AG04450 (cell line): ENCODE measurements at places on chromosomes 2 and 18.

- no peak for DNase-seq
Measured at GRCh38 chr2:214395040-214395439, 15.8 kb upstream of the VWC2L start.

DNA sequence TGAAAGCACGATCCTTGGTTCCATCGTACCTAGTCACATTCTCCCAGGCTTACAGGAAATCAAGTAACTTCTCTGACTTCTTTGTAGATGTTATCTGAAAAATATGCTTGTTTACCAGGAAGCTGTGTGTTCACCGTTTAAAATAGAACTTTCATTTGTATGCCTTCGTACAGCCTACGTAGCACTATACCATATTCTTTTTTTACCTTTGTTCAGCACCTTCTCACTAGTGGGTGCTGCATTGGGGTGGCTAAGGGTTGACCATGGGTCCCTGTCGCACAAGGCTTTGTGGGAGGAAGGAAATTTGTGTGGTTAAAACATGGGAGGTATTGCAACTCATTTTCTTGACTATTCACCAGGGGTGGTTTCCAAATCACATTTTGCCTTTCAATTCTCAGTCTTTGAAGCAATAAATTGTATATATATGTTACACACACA, 16.6 kb downstream of the MALT1 start:
- DNase-seq = no peak

GRCh38 chr2:240305369-240305962, 130.0 kb upstream of the GPC1 start:
- no peak for DNase-seq

- DNase-seq = no peak
Measured at GRCh38 chr2:65199891-65200290, 27.7 kb upstream of the ACTR2 start.

- DNase-seq = no peak
Measured at GRCh38 chr2:227788561-227789018, 25.1 kb upstream of the CCL20 start.

DNA sequence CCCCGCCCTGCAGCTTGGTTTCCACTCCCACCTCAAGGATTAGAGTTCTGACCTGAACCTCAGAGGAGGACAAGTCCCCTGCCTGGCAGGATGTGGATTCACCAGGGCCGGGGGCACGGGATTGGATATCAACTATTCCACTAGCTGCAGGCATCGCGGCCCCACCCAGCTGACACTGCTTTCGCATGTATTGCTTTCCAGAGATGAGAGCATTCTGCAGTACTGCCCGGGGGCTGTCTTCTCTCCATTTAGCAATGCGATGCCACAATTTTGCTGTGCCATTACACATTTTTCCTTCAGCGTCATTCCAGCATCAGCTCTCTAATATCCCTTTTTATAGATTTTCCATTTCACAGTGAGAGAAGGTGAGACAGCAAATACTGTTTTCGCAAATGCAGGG, 42.0 kb downstream of the CTIF start:
- no peak for DNase-seq

DNA sequence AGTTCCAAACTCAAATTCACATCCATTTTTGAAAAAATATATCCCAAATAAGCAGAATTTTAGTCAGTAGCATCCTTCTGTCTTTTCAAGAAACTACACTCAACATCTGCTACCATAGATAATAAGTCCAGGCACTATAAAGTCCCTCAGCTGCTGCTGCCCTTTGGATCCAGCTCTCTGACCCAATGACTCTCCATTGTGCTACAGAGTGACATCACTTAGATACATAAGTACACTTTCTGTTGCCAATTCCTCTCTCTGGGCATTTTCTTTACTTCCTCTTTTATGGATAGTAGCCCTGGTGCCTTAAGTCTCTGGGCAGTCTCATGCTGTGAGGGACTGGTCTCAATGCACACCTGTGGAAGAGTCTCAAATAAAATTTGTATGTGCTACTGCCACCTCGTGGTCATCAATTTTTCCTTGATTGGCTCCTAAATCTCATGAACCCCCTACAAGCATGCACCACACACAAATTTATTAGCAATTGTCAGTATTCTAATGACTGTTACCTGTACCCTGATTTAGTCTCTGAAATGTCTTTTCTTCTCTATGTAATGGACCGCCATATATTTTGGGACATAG, 219.2 kb downstream of the LRP1B start:
- no peak for DNase-seq

DNA sequence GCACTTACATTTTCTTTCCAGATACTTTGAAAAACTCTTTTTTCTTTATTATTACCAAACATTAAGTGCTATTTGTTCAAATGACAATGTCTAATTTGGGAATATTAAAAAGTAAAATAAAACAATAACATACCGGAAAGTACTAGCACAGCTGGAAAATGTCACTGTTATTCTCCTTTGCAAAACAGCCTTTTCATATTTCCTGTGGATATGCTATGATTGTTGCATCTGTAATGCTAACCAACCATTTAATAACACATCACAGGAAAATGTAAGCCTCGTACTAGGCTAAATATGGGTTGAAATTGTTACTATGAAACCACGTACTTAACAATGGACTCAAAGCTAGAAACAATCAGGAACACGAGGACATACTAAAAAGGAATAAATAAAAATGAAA, 298.1 kb downstream of the CBLN2 start:
- DNase-seq = no peak

GRCh38 chr18:8688216-8688800, 17.0 kb upstream of the MTCL1 start:
- DNase-seq = no peak

DNA sequence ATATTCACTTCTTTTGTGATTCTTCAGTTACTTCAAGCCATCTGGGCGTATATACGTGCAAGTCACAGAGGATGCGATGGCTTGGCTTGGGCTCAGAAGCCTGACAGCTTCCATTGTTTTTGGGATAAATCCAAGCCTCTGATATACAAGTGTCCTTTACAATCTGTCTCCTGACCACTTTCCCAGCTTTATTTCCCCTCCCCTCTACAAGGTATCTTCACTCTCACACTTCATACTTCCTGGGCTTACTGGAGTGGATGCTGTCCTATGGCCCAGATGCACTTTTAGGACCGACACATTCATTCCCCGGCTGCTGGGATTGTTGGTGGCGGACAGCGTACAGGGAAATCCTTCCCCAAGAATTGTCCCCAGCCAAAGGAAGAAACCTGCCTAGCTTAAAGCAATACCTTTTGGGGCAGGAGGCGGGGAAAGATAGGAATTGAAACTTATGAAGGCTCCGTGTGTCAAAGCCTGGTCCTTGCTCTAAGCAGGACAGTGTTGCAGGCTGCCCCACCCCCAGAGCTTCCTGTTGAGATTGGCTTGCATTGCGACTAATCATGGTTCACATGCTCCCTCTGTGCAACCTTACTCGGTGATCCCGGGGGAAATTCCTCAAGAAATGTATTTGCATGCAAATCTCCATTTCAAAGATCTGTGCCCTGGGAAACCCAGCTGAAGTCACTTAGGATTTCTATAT, 802.9 kb upstream of the ID2 start:
- no peak for DNase-seq

DNA sequence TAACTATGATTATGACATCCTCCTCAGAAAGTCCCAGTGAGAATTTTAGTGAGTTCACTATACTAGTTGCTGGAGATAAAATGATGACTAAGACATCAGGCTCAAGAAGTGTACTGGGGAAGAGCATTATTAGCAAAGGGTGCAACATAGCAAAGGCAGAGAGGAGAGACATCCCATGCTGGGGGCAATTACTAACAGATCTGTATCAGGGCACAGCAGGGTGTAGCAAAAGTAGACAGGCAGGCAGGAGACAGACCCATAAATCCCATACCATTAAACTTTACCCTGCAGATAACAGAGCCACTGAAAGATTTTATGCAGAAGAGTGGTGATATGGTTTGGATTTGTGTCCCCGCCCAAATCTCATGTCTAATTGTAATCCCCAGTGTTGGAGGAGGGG, 161.7 kb downstream of the SP3 start:
- no peak for DNase-seq

GRCh38 chr2:171344182-171344581, 89.6 kb downstream of the METTL8 start:
- no peak for DNase-seq

DNA sequence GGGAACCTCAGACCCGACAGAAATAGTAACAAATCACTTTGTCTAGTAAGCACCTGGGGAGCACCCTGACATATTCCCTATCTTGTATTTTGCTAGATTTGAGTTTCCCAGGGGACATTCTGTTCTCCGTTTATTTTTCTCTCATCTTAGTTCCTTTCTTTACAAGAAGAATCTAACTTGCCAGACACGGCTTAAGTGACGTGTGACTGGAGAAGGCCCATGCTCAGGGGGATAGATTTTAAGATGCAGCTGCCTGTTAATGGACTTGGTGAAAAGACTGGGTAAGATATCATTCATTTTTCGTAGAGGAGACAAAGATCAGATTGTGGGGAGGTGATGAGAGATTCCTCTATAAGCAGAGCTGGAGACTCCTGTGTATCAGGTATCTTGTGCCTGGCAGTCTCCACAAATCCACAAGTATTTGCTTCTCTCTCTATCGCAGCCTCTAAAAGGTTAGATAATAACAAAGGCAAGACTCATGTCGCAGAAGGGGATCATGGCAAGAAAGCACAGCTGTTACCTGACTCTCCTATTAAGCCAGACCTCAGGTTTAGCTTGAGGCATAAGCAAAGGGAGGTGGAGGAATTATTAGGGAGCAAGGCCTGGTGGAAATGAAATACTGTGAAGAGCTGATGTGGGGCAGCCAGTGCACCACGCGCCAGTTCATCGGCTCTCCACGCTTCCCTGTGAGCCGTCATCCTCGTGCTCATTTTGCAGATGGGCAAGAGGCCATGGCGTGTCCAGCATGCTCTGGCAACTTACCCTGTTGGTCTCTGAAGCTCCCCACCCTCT, 347.2 kb upstream of the TNP1 start:
- DNase-seq = no peak

- no peak for DNase-seq
Measured at GRCh38 chr2:162298669-162299335, 19.7 kb downstream of the IFIH1 start.

DNA sequence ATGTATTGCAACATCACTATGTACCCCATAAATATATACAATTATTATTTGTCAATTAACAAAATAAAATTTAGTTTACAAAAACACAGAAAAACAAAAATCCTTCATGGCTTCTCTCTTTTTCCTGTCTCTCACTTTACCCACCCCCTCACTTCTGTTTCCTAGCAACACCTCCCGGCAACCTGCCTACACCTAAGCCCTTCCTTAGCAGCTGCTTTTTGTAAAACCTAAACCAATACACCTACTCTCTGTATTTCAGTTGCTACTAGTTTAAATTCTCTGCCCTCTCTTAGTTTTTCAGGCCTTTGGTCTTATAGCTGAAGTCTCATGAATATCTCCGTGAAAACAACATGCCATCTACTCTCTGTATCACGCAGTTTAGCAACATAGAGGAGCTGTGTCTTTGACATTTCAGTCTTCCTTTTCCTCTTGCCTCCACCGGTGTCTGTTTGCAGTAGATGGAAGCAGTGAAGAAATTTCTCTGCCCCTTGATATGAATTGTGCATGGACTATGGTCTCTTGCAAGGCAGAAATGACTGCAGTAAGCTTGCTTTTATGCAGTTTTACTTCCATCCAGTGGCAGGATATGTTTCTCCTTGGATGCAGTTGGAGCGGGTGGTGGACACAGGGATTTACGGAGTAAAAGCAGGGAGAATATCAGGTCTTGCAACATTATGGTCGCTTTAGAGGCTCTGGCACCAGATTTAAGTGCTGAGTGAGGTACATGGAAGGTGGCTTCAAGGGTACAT, 42.0 kb upstream of the ZDBF2 start:
- DNase-seq = no peak

GRCh38 chr2:137161250-137161649, 395.9 kb downstream of the THSD7B start:
- DNase-seq = no peak

DNA sequence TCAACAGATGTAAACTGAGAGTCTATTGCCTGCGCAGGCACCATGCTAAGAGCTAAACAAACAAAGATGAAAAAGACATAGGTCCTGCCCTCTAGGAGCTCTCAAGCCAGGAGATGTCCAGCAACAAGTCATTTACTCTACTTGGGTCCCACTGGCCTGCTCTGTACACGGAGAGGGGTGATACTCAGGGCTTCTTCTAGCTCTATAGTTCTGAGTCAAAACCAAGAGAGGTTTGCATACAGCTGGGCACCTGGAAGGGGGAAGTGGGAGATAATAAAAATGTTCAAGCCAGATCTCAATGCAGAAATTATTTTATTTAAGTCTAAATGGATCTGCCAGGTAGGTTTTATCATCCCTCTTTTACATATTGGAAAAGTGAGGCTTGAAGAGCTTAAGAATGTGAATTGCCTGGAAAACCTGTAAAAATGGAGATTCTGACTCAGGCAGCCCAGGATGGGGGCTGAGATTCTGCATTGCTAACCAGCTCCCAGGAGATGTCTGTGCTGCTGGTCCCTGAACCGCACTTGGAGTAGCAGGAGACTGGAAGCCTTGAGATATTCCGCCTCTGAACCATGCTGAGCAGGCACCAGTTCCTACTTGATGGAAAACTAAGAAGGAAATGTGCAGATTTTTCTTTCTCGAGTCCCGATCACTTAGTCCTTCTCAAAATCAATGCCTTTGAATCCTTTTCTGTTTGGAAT, 201.1 kb downstream of the PRKCE start:
- no peak for DNase-seq

GRCh38 chr2:150156876-150157275, 330.6 kb downstream of the RND3 start:
- DNase-seq = no peak

GRCh38 chr2:36486521-36487044, 111.4 kb downstream of the FEZ2 start:
- DNase-seq = peak; percentile 49

DNA sequence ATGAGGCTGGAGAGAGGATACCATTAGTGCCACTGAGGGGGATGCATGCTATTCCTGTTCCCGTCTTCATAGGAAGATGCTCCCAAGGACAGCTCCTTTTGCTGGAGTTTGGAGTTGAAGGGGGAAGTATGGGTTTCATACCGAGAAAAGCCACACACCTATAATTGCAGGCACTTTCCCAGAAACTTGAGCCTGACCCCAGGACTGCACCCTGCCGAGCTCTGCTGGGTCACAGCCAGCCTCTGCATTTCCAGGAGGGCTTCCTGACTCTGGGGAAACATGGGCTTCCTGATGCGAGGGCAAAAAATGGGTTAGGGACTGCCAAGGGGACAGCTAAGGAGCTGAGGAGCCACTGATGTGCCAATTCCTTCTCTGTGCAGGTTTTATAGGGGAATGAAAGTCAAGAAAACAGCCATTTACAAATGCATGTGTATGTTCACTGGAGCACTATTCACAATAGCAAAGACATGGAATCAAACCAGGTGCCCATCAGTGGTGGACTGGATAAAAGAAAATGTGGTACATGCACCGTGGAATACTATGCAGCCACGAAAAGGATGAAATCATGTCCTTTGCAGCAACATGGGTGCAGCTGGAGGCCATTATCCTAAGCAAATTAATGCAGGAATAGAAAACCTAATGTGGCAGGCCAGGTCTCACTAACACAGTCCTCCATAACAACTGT, 104.5 kb downstream of the ACAA2 start:
- no peak for DNase-seq

DNA sequence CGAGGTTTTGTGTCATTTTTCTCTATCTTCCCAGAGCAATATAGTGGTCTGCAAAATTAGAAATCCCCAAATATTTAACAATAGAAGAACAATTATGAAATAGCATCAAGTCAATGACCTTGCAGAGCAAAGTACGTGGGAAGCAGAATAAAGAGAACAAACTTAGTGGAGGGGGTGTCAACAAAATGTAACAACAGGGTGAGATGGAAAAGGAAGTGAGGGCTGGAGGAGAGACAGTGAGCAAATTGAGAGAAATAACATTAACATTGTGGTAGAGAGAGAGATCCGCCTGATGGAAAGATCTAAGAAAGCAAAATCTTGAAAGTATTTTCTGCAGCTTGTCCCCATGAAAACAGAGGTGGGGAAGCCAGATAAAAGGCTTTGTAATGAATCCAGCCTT, 23.4 kb downstream of the ARHGAP15 start:
- DNase-seq = no peak
